Chondrocyte (in vitro differentiated cells): ENCODE measurements at places on chromosomes 1 and 21.

DNA sequence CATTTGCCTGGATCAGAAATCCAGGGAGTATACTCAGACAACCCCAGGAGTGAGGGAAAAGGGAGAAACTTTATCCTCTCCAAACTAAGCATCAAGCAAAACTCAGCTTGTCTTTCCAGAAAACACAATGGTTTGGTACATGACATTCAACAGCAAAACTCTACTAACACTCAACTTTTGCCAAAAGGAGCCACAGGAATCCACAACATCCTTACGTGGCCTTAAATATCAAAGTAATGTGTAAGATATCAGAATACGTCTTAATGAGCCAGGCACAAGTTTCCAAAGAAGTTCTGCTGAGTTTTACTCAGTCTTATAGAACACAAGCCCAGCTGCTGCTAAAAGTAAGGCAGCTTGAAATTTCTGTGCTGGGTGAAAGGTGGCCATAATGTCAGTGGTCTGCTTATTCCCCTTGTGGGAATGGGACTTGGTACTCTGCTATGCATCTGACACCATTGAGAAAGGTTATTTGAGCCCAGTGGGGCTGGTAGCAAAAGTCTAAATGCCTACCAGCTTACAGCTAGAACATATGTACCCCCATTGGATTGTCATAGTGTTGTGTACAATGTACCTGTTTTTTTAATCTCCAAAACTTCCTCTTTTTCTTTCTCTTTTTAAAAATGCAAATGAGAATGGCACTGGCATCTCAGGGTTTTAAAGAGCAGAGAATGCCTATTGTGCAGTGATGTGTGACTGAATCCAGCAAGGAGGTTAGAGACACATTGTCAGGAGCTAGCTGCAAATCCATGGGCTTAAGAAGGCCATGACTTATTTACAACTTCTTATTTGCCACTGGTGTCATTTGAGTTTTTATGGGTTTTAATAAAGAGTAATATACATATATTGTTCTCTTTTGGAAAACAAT, 62.0 kb upstream of the ST6GALNAC3 start:
- no peak for DNase-seq

DNA sequence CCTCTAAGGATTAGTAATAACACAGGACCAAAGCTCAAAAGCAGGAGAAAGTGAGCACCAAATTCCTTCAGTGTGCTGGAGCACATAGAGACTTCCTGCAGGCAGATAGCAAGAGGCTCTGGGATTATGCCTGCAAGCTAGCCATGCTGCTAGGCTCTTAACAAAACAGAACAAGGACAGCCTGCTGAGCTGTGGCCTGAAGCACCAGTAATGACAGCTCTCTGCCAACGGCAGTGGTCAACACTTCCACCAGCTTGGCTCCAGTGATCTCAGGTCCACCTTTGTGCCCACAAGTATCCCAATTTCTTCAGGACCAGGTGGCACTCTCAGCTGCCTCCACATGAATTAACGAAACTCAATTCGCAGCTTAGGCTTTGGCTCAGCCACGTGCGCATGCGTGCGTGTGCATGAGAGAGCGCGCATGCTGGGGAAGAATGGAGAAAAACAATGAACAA, 64.2 kb downstream of the SLC45A1 start:
- no peak for DNase-seq

DNA sequence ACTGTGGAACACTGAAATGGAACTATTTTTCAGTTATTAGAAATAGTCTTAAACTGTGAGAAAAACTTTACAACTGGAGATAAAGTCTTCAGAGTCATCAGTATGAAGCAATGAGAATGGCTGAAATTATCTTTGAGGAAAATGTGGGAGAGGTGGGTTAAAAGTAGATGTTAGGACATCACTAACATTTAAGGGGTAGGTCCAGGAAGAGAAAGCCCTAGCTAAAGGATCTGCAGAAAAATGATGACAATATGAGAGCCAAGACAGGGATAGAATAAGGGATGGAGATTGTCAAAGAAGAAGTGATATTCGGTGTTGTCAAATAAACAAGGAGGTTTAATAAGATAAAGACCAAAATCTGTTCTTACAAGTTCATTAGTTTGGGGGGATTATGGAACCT, 123.3 kb upstream of the GPR52 start:
- no peak for DNase-seq

- DNase-seq, result no peak
Observed at GRCh38 chr1:205711105-205712048, 31.1 kb upstream of the SLC45A3 start.

DNA sequence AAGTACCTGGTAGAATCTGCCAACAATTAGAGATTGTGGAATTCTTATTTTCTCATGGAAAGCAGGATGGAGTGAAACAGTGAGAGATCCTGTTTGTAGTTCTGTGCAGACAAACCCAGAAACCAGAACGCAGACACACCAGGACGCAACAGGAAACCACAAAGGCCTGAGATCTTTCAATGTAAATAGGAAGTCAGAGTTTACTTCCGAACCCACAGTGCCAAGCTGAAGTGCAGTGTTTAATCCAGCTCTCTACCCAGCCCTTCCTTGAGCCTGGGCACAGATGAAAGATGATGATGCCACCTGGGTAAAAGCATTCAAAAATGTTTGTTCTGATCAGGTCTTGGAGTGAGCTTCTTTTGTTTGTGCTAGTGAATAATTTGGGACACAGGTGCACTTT, 244.2 kb upstream of the HOOK1 start:
- DNase-seq, result no peak

GRCh38 chr1:11280719-11281376, 7.8 kb downstream of the UBIAD1 start:
- DNase-seq, result no peak

- no peak for DNase-seq
Observed at GRCh38 chr1:199333180-199333579, 694.3 kb upstream of the NR5A2 start.

GRCh38 chr1:106831511-106831910, 225.0 kb upstream of the PRMT6 start:
- DNase-seq, result no peak

DNA sequence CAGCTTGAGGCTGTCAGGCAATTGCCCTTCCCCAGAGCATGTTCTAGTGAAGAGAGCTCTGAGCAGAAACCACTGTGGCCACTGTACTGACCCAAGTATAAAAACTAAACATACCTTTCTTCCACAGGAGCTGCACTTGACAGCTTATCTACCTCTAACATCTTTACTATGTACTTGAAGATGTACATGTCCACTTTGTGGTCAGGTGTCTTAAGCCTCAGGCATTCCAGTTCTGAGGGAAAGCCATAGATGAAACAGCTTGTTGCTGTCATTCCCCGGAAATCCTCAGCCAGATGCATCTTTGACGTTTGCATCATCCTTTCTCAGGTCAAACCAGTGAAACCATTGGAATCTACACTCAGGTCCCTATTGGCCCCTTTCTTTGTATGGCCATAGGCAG, 70.4 kb downstream of the CHRM3 start:
- DNase-seq, result no peak

GRCh38 chr1:147238053-147238902, 4.2 kb upstream of the CHD1L start:
- DNase-seq, result no peak

DNA sequence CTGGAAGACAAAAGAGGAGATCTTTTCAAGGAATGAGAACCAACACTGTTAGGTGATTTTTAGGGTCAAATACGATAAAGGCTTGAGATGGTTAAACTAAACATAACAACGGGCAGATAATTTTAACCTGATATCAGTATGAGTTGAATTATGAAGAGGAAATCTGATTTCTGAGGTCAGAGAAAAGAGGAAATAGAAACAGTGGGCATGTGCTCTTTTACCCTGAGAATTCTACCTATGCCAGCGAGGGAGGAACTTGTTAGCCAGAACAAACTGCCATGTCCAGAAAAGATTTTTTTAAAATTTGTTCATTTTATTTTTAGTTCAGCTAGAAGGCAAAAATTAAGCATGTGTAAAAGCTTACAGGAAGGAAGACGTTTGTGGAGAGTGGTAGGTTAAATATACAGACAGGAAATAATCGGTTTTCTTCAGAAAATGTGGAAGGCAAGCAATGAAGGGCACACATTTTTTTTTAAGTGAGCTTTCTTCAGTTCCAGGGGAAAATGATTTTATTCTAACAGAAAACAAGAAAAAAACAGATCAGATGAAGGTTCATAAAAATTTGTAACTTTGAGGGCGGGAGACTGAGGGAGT, 1745.3 kb downstream of the MRPL39 start:
- no peak for DNase-seq

GRCh38 chr1:87362063-87362833, 33.6 kb downstream of the LMO4 start:
- DNase-seq, result no peak

DNA sequence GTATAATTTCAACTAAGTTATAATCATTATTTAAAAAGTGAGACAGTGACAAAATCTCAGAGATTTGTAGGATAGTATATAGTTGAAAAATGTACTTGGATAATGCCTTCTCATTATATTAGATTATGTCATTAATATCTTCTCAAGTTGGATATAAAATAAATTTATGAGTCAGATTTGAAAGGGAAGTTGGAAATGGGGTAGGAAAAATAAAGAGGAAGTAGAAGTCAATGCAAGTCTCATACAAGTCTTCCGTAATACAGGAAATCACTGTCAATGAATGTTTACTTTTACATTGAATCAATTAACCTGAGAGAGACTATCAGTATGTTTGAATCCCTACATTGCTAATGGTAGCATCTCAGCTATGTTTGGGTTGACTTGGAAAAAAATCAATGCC, 16.2 kb upstream of the RNPC3 start:
- DNase-seq, result no peak

GRCh38 chr1:155218854-155219591, 10.5 kb downstream of the MTX1 start:
- no peak for DNase-seq

- no peak for DNase-seq
Observed at GRCh38 chr1:54051933-54052430, 1.0 kb downstream of the TMEM59 start.

DNA sequence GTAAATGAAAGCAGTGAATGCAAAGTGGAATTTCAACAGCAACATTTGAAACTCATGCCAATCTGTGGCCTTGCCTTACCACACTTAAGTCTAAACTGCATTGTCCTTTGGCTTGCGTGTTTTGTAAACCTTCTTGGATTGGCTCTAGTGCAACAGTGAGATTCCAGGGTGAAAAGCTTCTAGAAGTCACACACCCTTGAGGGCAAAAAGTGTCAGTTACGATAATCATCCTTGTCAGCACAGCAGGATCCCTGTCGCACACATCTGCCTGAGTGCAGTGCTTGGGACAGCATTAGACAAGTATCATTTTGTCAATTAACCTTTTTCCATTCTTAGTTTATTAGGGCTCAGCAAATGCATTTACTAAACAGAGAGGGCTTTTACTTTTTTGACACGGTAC, 243.4 kb upstream of the PTBP2 start:
- DNase-seq, result no peak

GRCh38 chr1:57719274-57719673, 295.4 kb upstream of the DAB1 start:
- no peak for DNase-seq
